Hematopoietic multipotent progenitor cell (in vitro differentiated cells): ENCODE measurements at places on chromosomes 6 and 20.

DNA sequence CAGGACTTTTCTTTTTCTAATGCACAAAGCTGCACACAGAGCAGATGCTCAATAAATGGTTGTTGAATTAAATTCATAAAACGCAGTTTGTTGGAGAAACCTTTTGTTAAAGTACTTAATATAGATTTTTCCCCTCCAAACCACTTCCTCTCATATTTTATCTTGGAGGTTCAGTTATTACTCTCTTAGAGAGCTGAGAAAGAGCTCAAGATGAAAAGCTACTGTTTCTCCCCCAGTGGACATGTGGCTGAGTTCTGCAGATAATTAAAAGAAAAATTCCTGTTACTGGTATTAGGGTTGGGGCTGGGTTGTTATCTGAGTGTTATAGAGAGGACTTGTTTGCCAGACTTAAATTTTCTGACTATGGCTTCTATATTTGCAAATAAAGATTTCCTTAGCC, 294.0 kb downstream of the TBC1D7 start:
- peak; percentile 78 for DNase-seq

- DNase-seq = no peak
Observed at GRCh38 chr20:64176971-64177370, 12.7 kb downstream of the MYT1 start.

DNA sequence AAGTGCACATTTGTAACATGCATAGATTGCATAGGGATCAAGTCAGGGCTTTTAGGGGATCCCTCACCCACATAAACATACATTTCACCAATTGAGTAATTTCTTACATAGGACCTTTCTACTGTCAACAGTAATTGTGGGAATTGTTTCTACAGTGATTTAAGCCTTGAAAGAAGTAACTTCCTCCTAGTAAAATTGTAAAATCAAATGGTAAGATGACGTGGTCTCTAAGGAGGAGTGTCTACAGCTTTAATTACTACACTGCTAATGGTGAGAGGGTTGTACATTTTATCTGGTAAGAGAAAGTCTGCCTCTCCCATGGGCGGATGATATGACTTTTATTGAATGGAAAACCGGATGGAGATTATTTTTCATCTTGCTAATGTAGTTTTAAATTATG, 98.0 kb downstream of the RPP40 start:
- DNase-seq = no peak

DNA sequence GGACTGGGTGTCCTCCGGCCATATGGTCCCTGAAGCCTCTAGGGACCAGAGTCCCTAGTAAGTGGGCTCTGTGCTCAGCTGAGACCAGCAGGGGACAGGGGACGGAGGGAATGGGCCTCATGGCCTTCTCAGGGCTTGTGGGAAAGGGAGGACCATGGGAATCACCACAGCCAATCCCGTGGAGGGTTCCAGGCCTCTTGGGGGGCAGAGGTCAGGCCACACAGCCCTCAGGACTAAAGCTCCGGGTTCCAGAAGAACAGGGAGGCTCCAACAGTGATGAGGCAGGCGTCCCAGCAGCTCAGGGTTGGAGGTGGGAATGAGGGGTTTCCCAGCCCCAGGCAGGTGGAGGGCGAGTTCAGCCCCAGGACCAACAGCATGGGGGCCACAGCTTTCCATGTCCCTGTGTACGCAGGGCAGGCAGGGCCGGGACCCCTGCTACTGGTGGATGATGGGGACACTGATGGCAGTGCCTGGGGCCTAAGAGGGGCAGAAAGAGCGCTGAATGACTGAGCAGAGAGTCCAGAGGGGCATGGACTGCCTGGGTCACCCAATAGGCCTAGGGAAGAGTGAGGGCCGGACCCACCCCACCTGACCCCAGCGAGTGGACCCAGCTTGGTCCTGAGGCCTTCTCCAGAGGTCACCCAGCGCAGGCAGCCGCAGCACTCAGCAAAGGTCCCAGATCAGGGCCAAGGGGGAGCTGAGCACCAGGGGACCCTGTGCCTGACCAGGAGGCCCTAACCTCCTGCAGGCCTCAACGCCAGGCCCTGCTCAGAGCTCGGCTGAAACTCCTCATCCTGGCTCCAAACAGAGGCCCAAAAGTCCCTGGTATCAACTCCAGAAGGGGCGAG, 8.8 kb downstream of the MYL9 start:
- DNase-seq = no peak

GRCh38 chr20:3134151-3134550, 25.5 kb downstream of the FASTKD5 start:
- DNase-seq = no peak

- no peak for DNase-seq
Observed at GRCh38 chr6:170404036-170404435, 97.5 kb downstream of the FAM120B start.
